ENCODE measurements at places on chromosomes 5 and 9.

DNA sequence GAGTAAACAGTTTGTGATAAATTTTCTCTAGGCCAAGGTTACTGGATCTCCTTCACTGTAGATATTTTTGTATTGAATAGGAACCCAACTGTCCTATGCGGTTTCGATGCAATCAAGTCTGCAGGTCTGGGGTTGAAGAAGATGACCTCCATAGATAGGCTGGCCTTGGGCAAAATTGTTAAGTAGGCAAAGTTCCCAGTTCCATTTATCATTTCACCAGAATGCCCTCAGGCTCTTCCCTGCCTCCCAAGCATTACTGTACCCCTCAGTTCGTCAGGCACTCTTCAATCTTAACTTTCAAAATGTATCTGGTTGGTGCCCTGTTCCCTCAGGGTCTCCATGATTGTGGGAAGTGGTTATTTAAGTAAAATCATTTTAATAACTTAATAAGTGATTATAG, 1802.9 kb upstream of the WWC1 start:
- DNase-seq, result no peak

- no peak for DNase-seq
Measured at GRCh38 chr9:123329329-123329955, 26.6 kb upstream of the CRB2 start.

DNA sequence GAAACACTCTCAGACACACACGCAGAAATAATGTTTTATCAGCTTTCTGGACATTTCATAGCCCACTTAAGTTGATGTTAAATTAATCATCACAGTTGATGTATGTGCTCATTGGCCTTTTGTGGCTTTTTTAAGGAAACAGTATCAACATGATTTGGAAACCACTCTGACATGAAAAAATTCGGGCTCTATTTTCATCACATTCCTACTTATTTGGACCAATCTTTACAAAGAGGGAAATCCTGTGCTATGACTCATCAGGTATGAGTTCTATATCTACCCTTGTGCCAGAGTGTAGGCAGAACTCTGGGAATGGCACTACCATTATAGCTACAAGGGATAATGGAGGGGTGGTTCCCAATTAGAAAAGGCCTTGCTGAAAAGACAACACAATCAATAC, 388.4 kb upstream of the PTGER4 start:
- no peak for DNase-seq

- no peak for DNase-seq
Measured at GRCh38 chr9:69834591-69835184, 14.1 kb downstream of the CFAP95 start.

DNA sequence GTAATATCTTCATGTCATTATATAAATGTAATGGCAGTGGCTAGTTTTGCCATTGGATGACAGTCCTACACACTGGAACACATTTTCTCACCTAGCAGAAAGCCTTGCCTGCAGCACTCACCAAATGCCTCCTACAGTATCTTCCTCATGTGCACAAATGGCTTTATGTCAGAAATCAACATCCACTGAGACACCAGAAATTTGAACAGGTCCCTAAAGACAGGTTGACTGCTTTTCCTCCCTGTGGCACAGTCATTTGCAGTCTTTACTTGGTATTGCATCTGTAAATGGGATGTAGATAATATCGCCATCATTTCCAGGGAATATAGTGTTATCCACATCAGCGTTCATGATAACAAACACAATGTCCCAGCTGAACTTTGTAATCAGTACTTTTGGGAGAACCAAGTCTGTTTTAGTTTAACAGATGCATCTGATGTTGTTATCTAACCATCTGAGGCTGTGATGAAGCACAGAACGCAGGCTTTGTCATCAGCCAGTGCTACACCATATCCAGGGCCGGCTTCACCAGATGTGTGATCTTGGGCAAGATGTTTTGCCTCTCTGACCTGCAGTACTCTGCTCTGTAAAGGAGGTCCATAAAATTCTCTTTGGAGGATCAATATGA, 83.9 kb upstream of the TAS2R1 start:
- no peak for DNase-seq

DNA sequence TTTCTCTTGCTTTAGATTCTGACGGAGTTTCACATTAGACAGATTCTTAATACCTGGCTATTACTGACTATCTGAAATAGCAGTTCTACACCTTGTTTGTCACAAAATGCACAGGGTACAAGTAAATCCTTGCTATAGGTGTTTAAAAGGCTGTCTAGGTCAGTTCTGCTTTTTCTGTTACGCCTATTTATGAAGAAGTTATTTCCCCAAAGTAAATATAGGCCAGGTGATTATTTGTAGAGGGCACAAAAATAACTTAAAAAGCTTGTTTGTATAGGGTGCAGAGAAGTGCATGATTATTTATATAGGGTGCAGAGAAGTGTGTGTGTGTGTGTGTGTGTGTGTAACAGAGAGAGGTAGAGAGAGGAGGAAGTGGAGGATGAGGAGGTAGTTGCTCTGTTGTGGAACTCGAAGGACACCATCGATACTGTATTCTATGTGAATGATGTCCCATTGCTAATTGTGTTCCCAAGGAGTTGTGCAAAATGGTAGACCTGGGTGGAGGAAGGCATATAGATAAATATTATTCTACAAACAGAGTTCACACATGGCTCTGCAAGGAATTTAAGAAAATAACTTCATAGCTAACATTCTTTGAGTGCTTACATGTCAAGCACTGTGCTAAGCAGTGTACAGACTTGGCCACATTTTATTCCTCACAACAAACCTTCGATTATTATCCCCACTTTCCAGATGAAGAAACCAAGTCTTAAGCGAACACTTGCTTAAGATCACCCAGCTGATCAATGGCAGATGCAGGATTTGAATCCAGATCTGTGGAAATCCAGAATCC, 96.3 kb upstream of the EQTN start:
- DNase-seq, result no peak

DNA sequence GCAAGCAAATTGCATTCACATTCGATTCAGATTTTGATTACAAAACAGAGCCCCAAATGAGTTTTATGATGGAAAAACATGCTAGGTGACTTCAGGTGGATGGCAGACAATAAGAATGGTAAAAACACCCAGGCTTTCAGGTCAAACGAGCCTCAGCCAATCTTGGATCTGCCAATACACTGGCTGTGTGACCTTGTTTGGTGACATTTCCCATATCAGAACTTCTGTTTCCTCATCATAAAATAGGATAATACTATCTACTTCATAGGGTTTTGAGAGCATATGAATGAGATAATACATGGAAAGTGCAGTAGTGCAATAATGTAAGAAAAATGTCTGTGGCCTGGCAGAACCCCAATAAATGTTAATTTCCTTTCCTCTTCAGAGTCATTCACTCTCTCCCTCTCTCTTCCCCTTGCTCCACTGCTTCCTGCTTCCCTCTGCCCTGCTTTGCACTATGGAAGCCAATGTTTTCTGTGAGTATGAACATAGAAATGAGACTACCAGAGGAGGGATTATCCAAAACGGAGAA, 54.7 kb downstream of the SH3RF2 start:
- no peak for DNase-seq

DNA sequence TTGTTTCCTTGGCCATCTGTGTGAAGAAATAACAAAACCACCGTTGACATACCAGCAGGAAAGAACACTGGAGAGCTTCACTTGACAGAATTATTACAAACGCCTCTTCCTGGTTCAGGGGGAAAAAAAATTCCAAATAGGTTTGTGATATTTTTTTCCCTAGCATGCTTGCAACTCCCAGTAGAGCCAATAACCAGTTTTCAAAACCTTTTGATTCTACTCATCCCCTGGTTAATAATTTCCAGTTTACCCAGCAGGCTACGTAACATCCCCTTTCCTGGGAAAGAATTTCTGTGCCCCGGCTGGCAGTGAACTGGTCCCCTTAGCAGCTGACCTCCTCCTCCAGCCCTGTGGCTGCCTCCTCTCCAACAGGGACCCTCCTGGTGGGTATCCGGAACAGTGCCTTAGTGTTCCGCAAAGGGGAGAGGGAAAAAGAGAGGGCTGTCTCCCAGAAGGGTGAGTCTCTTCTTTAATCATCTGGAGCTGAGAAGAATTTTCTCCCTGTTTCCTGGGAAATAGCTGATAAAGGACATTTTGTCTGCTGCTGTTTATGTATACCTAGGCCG, 72.8 kb upstream of the BOD1 start:
- no peak for DNase-seq

DNA sequence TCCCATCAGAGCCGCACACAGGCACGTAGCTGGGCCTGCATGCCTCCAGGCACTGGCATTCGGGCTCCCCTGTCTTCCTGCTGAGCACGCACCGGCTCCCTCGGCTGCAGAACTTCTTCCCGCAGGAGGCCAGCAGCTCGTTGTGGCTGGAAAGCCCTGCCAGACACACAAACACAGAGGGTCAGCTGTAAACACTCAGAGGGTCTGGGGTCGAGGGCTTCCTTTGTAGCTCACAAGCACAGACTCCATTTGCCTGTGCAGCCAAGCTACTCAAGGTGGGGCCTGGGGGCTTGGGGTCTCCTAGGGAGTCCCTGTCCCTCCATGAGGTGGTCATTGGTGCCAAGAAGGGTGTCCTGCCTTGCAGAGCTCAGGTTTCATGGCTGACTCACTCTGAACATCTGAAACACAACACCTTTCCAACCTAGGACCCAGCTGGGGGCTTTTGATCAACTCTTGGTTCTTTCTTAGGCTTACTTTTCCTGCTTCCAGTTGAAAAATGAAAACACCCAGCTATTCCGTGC, 211.4 kb downstream of the FSTL4 start:
- no peak for DNase-seq

- no peak for DNase-seq
Measured at GRCh38 chr9:96519787-96520186, 69.8 kb downstream of the HABP4 start.

DNA sequence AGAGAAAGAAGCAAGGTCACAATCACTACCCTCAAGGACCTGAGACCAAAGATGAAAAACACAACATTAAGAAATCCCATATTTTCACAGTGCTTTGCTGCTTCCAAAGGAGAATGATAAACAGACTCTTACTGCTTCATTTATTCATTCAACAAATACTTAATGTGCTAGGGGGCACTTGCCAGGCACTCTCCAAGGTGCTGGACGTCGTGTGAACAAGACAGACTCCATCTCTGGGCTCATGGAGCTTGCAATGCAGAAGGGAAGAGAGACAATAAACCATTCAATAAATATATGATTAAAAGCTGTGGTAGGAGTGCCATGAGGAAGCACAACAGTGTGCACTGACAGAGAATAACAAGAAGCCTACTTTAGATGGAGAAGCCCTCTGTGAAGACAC, 327.7 kb downstream of the CDK5RAP2 start:
- no peak for DNase-seq

DNA sequence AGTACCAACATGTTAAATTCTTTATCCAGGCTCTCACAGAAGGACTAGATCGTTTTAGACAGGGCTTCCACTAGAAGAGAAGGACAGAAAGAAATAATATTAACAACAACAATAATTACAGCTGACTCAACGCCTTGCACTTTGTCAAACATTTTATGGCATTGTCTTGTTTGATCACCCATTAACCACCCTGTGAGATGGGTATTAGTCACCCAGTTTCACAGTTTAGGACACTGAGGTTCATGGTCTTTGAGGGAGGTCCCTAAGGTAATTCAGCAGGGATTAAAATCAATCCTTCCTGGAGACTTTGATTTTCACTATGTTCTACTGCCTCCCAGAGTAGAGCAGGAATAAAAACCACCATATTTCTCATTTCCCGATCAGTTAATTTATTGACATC, 51.4 kb upstream of the BNC2 start:
- no peak for DNase-seq

DNA sequence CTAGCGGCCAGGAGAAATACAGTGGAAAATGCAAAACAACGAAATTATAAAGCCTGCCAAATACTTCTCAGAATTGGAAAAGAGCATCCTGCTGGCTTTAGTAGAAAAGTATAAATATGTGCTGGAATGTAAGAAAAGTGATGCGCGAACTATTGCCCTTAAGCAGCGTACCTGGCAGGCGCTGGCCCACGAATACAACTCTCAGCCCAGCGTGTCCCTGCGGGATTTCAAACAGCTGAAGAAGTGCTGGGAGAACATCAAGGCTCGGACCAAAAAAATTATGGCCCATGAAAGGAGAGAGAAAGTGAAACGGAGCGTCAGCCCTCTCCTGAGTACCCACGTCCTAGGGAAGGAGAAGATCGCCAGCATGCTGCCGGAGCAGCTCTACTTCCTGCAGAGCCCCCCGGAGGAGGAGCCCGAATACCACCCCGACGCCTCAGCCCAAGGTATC, 15.0 kb downstream of the MSANTD3 start:
- DNase-seq, result no peak

DNA sequence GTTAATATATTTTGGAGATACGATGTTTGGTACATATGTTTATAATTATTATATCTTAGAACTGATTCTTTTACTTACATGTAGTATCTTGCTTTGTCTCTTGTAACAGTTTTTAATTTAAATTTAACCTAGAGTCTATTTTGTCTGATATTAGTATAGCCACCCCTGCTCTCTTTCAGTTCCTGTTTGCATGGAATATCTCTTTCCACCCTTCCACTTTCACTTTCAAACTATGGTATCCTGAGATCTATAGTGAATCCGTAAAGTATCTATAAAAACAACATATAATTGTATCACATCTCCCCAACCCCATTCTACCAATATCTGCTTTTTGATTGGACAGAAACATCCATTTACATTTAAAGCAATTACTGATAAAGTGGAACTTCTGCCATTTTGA, 7.2 kb downstream of the IRGM start:
- no peak for DNase-seq

GRCh38 chr5:74639807-74640449, 600 bp downstream of the ENC1 start:
- peak; percentile 19 for DNase-seq

DNA sequence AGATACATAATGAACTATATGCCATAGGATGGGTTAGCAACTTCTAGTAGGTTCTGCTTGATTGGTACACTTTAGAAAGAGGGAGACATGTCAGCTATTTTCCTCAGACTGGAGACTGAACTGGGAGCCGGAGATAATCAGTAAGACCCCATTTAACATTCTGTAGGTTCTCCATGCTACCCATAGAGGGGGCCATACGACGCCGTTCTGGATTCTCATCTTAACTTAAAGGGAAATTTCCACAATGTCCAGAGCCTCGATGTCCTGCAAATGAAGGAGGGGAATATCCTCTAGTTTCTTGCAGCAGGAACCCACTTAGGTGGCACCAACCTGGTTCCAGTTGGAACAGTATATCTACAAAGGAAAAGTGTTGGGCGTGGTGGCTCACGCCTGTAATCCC, 22.3 kb upstream of the NPM1 start:
- no peak for DNase-seq
